ENCODE measurements at places on chromosomes 5 and 9.

- no peak for DNase-seq
Observed at GRCh38 chr5:168916266-168916665, 337.1 kb upstream of the PANK3 start.

GRCh38 chr9:38047301-38048251 lies 21.5 kb downstream of the SHB start:
- no peak for DNase-seq

DNA sequence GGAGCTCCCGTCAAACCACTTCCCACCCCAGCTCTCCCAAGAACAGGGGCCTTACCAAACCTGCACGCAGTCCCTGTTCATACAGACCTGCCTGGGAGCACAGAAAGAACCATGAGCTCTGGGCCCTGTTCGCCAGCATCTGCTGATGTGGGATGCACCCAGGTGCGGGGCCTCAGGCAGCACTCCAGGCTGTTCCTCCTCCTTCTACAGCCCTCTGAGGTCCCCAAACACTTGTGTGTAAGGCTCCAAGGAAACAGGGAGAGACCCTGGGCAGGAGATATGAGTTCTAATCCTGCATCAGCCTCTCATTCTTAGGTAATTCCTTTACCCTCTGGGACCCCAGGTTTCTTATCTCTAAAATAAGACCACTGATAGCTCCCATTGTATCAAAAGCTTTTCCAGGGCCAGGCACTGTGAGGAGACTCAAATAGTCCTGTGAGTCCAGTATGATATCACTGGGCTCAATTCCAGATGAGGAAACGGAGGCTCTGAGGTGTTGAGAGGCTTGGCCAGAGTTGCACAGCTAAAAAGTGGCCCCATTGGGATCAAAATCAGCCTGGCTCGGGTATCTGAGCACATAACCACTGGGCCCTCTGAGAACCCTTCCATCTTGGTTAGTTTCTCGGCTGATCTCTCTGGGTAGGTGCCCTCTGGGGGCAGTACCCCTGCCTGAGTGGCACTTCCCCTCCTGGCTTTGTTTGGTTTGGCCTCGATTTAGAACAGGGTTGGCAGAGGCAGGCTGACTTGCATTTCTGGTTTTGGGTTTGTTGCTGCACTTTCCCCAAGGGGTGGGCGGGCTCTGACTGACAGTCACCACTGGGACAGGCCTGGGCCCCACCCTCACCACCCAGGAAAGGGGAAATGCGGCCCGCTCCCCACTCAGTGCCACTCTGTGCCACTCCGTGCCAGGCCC lies 116.8 kb downstream of the RGS3 start:
- DNase-seq, result peak; percentile 75

DNA sequence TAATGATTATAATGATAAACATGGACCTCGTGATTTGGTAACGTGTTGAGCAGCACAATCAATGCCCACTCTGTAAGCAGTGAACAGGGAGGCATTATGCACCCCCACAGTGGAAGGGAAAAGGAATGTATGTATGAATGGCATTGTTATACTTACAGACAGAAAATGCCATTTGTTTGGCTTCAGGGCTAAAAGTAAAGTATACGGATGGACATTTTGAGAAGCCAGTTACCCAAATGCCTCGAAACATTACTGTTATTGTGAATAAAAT lies 260.2 kb upstream of the PPP1R2B start:
- no peak for DNase-seq

DNA sequence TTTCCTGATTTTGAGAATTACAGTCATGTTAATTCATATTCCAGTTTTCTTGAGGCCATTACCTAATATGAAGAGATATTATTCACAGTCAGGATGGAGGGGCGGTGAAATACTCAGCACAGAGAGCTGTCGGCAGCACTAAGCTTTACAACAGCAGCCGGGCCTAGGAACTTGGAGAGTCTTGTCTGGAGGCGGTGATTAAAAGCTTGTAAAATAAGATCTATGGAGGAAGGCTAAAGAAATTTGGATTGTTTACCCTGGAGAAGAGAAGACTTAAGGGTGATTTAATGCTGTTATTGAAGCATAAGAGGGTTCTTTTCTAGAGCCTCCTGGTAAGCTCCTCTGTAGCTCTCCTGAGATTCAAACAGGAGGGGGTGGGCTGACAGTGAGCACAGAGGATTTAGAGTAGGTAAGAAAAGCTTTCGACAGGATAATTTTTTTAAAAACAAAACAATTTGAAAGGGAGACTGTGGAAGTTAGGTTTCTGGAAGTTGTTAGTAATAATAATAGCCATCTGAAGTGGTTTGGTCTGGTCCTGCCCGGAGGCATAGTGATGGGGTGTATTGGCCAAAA lies 406.3 kb upstream of the ADAMTSL1 start:
- no peak for DNase-seq

Data from stimulated activated CD4-positive, alpha-beta T cell treated with anti-CD3 and anti-CD28 coated beads, Interleukin-4, amount 100 ng/mL, for 1 hour (primary cell).